ENCODE measurements at places on chromosomes 4 and X.

GRCh38 chr4:18572481-18572880 lies 550.9 kb upstream of the LCORL start:
- no peak for DNase-seq

DNA sequence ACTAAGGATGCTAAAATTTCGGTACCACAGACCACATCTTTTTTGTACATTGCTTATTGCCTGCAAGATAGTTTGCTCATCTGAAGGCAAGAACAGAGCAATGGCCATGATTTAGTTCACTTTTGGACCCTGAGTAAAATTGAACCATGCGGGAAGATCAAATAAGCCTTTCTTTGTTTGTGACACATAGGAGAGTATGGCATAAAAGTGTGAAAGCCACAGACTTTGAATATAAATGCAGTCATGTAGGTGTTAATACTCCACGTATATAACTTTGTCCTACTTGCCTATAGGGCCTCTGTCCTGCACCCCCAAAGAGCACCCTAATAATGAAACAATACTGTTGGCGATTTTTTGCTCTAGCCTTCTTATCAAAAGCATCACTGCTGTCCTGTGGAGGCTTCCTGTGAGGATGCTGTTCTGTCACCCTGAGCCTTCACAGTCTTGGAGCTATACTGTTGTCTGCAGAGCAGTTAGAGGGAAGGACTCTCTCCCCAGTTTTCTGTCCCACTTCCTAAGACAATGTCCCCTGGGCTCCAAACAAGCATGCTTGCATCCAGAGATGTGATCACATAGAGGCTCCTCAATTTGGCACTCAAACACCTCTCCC lies 10.2 kb upstream of the CXCL13 start:
- no peak for DNase-seq

GRCh38 chr4:38957261-38957815 lies 74.9 kb downstream of the TMEM156 start:
- DNase-seq: no peak

GRCh38 chr4:40170588-40170987 lies 26.2 kb upstream of the RHOH start:
- no peak for DNase-seq

DNA sequence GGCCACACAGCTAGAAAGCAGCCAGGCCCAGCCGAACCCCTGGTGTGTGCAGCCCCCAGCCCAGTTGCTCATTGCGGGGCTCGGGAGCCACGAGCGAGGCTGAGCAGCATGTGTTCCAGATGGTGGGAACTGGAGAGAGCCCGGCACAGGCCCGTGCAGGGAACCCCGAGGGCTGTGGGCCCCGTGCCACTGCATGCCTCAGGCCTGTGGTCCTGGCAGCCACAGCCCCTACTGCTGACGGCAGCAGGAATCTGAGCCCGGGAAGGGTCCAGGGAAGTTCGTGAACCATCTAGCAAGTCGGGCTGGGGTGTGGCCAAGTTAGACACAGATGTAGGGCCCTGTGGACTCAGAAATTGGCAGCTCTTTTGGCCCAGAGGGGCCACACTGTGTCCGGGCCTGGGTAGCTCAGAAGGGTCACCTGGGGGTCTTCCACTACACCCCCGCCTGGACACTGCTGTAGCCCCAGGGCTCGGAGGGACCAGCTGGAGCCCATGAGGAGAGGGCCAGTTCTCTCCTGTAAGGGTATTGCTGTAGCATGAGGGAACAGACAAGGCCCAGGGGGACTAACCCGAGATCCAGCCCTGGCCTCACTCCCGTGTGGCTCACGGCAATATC lies 12.1 kb downstream of the HTRA3 start:
- DNase-seq: no peak

GRCh38 chr4:110669663-110670062 lies 46.8 kb upstream of the PITX2 start:
- DNase-seq: no peak

- no peak for DNase-seq
Measured at GRCh38 chr4:149823769-149824221, 8.2 kb upstream of the IQCM start.

GRCh38 chrX:39402158-39402557 lies 600.9 kb downstream of the MID1IP1 start:
- no peak for DNase-seq

- no peak for DNase-seq
Measured at GRCh38 chr4:141036786-141037185, 96.5 kb downstream of the RNF150 start.

DNA sequence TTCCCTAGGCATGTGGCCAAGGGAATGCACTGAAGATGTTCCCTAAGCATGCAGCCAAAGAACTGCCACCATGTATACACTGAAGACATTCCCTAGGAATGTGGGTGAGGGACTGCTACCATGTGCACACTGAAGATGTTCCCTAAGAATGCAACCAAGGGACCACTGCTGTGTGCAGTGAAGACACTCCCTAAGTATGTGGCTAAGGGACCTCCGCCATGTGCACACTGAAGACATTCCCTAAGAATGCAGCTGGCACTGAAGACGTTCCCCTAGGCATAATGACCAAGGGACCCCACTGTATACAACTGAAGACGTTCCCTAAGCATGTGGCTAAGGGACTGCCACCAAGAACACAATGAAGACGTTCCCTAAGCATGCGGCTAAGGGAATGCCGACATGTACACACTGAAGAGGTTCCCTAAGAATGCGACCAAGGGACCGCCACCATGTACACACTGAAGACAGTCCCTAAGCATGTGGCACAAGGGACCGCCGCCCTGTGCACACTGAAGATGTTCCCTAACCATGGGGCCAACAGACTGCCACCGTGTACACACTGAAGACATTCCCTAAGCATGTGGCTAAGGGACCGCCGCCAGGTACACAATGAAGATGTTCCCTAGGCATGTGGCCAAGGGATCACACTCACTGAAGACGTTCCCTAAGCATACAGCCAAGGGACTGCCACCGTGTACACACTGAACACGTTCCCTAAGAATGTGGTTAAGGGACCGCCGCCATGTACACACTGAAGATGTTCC lies 25.6 kb downstream of the DHRSX start:
- DNase-seq: no peak

- no peak for DNase-seq
Measured at GRCh38 chrX:69614886-69615285, 1.0 kb upstream of the EDA start.

DNA sequence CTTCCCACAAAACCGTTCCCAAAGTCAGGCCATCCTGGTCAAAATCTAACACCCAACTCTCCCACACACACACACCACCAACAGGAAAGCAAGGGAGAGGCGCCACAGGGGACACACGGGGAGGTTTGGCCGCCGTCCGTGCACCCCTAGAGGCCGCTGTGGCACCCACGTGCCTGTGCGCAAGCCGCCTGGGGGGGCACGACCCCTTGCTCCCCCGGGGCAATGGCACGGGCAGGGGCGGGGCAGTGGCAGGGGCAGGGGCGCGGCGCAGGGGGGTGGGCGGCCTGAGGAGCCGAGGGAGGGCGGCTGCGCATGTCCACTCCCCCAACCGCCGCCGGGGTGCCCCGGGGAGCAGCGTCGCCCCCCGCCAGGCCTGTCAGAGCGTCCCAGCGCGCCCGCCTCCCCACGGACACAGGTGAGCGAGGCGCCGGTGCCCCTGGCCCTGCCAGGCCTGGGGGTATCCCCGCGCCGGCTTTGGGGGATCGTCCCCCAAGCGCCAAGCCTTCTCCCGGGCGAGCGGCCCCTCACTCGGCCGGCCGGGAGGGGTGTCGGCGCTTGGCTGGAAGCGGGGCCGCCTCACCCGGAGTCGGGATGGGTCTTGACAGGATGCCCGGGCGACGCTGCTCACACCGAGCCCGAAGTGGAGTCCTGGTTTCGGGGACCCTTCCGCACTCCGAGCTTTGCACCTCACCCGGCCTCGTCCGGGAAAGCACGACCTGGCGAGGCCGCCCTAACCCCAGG lies at the start of gene ERAS:
ERAS (plus strand) TSS at position 379 of the 741 bp plus-strand sequence. CDS start 2,611 bp downstream, outside the sequence.
- no peak for DNase-seq

DNA sequence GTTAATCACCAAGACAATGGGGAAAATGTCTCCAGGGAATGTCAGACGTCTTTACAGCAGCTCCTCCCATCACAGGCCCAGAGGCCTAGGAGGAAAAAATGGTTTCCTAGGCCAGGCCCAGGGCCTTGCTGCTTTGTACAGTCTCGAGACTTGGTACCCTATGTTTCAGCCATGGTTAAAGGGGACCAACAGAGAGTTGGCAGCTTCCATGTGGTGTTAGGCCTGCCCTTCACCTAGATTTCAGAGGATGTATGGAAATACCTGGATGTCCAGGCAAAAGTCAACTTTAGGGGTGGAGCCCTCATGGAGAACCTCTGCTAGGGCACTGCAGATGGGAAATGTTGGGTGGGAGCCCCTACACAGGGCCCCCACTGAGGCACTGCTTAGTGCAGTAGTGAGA lies 38.5 kb downstream of the ABCG2 start:
- no peak for DNase-seq

GRCh38 chr4:55358668-55359067 lies 12.6 kb downstream of the SRD5A3 start:
- DNase-seq: no peak

GRCh38 chrX:20838477-20838876 lies 535.7 kb upstream of the CNKSR2 start:
- no peak for DNase-seq

GRCh38 chrX:118558926-118559325 lies 63.3 kb downstream of the DOCK11 start:
- no peak for DNase-seq

DNA sequence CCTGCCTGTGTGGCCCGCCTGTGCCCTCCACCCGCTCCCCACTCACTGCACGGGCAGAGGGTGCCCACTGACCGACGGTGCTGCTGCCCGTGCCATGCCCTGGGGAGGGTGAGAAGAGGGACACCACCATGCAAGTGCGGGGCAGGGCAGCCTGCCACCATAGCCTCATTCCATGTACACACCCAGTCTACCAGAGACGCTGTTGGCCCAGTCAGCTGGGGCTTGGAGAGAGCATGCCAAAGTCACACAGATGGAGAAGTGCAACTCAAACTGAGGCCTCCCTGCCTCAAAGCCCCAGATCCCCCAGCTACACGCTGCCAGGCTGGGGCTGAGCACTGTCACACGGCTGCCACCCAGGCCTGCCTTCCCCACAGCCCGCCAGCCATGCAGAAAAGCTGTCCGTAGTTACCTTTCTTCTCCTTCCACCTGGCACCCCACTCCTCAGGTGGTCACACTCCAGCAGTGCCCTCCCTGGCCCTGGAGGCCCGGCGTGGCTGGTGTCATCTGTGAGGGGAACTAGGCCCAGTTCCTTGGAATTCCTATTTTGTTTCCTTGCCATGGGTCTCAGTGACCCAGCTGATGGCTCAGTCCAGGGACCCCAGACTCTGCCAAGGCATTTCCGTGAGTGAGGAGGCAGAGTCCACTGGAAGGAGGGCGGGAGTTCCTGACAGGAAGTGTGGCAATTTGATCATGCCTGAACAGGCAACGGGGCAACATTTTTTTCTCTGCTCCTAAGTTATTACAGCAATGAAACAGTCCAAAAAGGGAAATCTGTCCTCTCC lies at the start of gene SLC2A9:
SLC2A9 (minus strand) TSS at position 627 of the 782 bp plus-strand sequence; CDS start at position 559, 68 bp downstream.
- DNase-seq: no peak
